CD14-positive monocyte (primary cell): ENCODE measurements at places on chromosomes 2 and 18.

GRCh38 chr18:79203017-79203605, 133.9 kb downstream of the ATP9B start:
- no peak for DNase-seq

DNA sequence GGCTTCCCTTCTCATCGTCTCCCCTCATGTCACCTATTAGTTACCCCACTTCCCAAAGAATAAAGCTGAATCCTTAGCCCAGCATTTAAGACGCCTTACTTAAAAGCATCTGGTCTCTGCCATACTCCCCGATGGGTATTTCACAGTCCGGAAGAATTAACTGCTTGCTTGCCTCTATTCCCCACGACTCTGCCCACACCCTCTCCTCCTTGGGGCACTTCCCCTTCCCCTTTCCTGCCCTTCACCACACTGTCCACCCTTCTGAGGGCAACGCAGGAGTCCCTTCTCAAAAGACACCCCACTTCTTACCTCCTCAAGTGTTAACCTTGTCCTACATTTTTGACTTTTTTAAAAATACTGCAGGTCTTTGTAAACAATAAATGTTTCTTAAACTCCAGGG, 60.1 kb upstream of the RMP24 start:
- DNase-seq: peak; percentile 2

GRCh38 chr18:27461957-27462356, 276.8 kb upstream of the CHST9 start:
- no peak for DNase-seq

DNA sequence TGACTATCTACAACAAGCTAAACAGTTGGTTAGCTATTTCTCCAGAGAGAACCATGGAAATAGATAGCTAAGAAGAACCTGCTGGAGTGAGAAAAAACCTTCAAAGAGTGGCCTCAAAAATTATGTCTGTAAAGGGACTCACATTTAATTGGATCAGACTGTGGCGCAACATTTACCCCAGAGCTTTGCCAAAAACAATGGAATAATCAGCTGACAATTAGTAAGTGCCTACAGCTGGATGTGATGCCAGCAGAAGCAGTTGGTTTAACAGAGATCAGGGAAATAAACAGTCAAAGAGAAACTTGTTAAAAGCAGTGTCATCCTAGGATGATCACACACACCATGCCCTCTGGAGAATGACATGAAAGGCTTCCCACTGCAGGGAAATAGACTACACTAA, 310.7 kb downstream of the CLIP4 start:
- no peak for DNase-seq

- no peak for DNase-seq
Measured at GRCh38 chr18:52822160-52822559, 482.2 kb downstream of the DCC start.

DNA sequence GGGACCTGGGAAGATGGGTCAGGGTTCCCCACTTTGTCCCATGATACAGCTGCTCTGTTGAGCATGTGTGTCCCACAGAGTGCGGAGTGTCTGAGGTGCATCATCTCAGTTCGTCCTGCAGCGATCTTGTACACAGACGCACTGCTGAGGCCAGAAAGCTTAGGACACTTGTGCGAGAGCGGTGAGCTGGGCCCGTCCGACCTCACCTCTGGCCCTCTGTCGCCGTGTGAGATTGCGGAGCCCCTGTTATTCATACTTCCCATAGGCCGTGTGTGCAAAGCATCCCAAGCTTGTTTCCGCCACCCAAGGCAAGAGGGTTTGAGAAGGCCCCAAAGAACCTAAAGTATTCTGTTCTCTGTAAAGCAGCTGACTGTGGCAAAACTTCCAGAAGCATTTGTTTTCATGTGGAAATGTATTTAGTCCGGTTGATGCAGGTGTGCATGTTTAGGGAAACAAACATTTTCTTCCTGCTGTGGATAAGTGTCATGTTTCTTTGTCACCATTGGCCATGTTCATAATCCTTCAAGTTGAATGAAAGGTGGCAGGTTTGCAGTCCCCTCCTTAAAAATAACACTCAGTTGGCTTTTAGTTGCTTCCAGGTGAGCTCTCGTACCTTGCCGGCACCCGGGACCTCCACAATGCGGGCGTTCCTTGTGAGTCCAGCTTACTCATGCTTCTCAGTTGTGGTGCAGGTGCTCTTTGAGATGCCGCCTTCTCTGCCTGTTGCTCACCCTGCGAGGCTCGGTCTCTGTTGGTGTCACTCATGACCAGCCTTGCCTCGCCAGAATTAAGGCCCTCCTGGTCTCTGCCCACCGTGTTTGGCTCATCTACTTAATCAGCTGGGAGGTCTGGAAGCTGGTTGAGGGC, 5.3 kb downstream of the AGAP1 start:
- no peak for DNase-seq

- no peak for DNase-seq
Measured at GRCh38 chr2:128305555-128306080, 13.1 kb downstream of the HS6ST1 start.

DNA sequence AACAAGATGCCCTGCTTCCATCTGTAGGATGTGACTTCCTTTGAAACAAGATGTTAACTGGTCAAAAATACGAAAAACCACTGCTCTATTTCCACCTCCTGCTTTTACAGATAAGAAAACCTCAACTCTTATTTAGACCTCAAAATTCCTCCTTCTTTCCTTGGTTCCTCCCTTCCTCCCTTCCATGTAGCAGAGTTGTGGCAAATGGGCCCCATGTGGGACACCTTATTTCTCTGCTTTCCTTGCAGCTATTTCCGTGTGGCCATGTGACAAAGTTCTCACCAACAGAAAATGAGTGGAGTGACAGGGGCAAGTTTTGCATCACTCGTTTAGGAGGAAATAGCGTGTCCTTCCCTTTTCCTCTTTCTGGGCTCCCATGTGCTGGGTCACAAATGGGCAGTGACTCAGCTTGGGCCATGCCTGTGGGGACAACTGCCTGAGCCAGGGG, 69.4 kb upstream of the SMAD2 start:
- peak; percentile 84 for DNase-seq

DNA sequence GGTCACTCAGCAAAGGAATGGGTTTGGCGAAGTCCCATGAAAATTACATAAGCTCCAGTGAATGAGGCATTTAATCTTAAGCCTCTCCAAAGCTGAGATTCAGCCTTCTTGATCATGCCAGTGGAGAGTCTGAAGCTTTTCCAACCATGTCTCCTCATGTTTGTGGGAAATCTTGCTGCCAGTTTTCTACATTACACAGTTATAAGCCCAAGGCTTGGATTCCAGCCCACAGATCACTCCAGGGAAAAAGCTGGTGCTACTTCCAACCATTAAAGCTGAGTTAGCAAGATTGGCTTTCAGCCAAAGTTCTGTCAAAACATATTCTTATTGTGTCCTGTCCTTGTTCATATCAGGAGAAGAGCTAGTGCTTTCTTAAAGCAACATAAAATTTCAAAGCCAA, 293.8 kb downstream of the LRRTM4 start:
- DNase-seq: no peak

- DNase-seq: no peak
Measured at GRCh38 chr2:11915650-11916049, 169.2 kb downstream of the LPIN1 start.

GRCh38 chr2:130787841-130788240, 32.5 kb downstream of the AMER3 start:
- DNase-seq: no peak

DNA sequence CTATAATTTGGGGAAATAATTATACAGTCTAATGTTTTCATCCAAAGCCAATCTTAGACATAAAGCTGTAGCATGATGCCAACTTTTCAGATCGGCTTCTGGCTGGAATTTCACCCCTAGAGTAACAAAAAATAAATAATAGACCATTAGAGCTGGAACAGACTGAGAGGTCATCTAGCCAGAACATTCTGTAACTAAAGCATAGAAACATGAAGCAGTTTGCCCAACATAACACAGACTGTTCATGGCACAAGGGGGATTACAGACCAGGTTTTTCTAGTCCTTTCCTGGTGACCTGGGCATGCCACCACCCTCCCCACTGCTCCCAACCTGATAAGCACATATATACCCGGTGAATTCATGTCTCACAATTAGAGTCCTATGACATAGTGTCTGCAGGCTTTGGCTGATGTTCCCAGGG, 116.4 kb upstream of the PPP1CB start:
- no peak for DNase-seq

DNA sequence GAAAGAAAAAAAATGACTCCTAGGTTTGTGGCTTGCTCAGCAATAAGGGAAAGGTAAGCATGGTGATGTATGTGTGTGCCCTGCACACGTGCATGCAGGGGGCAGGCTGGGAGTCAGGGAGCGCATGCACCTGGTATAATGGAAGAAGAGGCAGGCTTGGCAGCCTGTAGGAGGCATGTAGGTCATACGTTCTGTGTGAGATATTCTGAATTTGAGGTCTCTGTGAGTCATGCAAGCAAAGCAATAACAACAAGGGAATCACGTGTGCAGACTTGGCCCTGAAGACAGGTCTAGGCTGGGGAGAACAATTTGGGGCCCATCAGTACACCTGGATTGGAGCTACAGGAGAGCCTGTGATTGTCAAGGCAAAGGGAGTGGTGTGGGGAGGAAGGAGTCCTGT, 94.5 kb upstream of the TTC39C start:
- DNase-seq: no peak

GRCh38 chr2:38013158-38013752, 62.7 kb downstream of the CYP1B1 start:
- DNase-seq: no peak

- DNase-seq: no peak
Measured at GRCh38 chr18:28723506-28723905, 546.6 kb upstream of the CDH2 start.

DNA sequence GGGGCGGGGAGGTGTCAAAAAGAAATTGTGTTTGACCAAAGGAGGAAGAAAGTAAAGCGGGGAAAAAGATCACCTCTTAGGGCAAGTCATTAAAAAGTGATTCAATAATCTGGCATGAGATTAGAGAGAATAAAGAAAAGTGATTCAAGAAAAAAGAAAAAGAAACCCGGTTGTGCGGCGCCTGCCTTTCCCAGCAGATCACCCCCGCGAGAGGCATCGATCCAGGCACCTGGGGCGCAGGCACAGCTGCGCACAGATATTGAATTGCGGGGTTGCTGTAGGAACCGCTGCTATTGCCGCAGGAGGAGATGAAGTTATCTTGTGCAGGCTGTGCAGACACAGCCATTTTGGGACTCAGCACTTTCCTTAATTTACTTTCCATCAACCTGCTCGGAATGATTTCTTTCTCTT, 71.2 kb downstream of the PLB1 start:
- no peak for DNase-seq

- DNase-seq: no peak
Measured at GRCh38 chr18:8333961-8334360, 275.3 kb upstream of the RAB12 start.

GRCh38 chr18:79361766-79362522, 33.8 kb upstream of the NFATC1 start:
- DNase-seq: no peak

GRCh38 chr2:231622963-231623362, 30.3 kb downstream of the TEX44 start:
- DNase-seq: no peak
